Putamen (tissue), 1 donor: ENCODE measurements at places on chromosomes 5 and 9.

GRCh38 chr5:152170350-152170749 lies 234.7 kb downstream of the NMUR2 start:
- DNase-seq, result no peak

DNA sequence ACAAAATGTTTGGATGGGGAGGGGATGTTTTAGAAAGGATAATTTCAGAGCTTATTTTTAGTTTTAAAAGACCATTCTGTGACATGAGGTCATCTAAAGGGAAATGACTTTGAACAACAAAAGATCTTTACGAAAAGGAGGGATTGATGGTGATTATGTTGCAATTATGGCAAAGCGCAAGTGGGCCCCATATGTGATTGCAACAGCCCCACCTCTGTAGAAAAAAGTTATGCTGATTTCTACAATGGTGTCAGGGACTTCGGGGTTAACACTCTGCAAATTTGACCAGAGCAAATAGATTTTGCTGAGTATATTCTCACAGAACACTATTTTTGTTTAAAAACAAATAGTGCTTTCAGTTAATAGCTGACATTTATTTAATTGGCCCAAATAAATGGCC lies 312.8 kb downstream of the NSG2 start:
- no peak for DNase-seq

GRCh38 chr5:149063017-149063687 lies at the start of gene SH3TC2:
Gene SH3TC2, minus strand, starts transcription at chr5:149063062. Its CDS starts 40 bp downstream, at chr5:149063022.
- DNase-seq, result peak; percentile 96

GRCh38 chr9:138051586-138052321 lies 174.2 kb downstream of the CACNA1B start:
- no peak for DNase-seq

- DNase-seq, result no peak
Observed at GRCh38 chr5:665956-666711, 27.0 kb downstream of the TPPP start.

DNA sequence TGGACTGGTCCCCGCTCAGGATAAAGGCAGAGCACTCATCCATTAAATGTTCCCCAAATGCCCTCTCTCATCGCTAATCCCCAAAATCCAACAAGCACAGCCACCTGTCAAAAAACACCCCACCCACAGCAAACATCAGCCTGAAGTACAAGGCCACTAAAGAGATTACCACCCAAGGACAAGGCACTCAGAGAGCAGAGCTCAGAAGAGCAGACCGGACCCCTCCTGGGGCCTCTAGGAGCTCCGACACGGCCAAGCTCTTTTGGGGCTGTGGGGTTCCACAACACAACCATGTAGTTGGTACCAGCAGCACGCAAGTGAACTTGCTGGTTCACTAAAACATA lies 9.8 kb downstream of the VDAC1 start:
- no peak for DNase-seq

DNA sequence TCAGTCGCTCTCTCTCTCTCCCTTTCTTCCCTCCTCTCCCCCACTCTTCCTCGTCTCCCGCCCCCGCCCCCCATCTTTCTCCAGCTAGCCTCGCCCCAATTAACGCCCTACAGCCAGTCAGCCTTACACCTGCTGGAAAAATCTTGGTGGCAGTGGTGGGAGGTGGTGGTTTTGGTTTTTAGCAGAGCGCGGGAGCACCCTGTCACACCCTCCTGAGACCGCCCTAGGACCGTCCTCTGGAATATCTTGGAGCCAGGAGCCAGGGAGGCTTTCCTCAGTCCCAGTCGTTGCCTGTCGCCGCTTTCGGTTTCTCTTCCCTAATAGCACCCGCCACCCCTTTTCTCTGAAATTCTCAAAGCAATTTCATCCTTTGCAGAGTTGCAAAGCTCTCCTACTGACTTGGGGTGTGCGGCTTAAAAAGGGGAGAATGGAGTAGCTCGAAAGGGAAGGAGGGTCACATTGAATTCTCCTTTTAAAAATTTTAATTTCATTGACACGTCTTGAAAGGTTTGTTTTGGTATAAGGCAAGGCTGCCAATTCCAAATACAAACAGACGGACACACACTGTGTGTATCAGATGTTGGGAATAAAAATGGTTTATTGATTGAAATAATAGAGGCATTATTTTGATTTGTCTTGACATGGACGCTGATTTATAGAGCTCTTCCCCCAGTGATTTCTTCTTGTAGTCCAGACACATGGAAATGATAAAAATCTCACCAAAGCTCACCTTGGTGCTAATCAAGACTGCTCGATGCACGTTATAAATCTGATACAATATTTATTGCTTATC lies 301.3 kb downstream of the PARP8 start:
- DNase-seq, result no peak

DNA sequence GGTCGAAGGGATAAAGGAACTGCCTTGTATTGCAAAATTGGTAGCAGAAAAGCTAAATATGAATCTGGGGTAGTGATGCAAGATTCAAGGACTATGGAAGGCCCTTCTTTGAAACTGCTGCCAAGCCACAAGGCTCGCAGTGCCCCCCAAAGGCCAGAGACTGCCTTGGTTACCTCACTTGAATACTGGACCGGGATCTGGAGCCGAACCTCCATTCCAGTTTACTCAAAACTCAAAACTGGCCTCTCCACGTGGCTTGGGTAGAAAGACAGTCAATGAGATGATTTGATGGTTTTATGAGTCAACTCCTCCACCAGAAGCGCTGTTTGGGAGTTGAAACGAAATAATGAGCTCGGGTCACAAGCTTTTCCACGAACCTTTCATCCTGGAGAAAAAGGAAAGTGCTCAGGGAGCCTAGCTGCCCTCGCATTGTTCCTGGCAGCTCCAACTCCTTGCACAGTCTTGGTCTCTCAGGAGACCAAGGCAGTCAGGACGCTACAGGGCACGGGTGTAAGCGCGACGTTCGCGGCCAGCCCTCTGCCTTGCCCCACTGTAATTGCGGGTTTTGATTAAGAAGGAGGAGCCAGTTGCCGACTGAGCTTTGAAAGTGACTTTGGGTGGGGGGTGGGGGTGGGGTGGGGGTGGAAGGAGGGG lies 2.8 kb downstream of the ST8SIA4 start:
- peak; percentile 42 for DNase-seq

DNA sequence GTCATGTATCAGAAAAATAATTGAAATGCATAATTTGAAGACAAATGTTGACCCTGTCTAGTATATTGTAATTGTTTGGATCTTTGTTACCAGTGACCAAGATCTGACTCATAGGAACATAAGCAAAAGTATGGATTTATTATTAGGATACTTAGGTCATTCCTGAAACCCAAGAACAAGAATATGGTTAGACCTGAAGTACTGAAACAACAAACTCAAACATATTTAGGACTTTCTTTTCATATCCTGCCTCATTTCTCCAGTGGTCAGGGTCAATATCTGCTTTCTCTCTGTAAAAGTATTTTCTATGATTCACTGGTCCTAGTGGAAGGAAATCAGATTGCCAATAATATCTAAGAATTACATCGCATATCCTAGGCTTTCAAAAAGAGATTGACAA lies 1937.1 kb upstream of the WWC1 start:
- no peak for DNase-seq

- no peak for DNase-seq
Observed at GRCh38 chr5:76204713-76205112, 121.5 kb downstream of the SV2C start.

DNA sequence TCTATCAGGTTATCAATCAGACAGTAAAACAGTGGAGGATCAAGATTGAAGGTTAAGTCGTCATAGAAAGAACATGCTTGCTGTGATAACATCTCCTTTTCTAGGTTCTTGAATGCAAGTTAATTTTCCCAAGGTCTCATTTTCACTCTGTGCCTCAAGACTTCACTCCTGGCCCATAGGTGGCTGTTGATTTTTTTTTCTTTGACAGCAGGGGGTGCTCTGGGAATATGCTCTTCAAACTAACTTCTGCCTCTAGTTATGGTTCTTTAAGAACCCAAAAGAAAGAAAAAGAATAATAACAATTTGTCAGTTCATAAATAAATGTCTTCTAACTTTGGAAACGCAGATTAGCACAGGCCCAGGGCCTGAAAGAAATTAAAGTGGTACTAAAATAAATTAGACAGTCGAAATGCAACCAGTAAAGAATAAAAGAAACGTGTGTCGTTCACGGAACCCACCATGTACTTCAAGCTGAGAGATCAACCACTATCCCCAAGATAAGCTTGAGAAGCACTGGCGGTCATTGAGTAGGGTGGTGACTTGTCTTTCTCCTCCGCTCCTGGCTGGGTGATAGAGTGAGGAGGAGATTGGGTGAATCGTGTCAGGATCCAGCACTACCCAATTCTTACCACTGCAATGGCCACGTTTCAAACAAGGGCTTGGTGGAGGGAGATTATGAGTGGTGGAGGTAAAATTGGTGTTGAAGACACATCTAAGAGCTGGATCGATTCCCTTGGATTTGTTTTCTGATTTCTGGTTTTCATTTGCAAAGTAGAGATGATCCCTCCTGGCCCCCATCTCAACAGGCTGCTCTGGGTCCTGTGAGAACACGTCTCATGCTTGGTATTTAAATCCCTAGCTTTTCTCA lies 93.4 kb upstream of the IRX4 start:
- no peak for DNase-seq

DNA sequence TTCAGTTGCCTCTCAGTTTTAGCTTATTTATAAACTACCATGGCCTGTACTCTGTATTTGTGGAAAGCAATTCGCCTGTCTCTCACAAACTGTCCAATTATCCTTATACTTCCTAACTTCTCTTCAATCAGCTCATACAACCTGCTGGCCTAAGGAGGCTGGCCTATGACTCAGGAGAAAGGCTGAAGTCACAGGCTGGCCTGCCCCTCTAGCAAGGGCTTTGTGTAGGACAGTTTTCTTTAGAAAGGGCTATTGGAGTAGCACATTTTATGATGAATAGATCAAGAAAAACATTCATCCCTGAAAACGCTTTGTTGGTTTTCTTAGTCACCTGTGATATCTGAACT lies 988.7 kb upstream of the ARRDC3 start:
- no peak for DNase-seq

DNA sequence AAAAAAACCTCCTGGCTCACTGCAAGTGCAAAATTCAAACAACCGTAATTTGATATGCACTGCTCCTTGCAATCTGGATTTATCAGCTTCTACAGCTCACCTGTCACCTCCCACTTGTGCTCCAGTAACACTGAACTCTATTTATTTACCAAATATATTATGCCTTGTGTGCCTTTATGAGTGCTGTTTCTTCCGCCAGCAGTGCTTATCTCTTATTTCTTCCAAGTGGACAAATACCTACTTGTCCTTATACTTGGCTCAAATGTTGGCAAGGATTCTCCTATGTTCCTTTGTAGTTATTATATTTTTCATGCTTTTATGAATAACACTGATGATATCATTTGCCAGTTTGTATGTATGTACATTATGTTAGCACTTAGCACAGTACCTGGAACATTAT lies 145.7 kb upstream of the ARRDC3 start:
- no peak for DNase-seq

- no peak for DNase-seq
Observed at GRCh38 chr9:91073049-91073810, 271.6 kb downstream of the SYK start.
